ENCODE measurements at places on chromosomes 11 and 22.

DNA sequence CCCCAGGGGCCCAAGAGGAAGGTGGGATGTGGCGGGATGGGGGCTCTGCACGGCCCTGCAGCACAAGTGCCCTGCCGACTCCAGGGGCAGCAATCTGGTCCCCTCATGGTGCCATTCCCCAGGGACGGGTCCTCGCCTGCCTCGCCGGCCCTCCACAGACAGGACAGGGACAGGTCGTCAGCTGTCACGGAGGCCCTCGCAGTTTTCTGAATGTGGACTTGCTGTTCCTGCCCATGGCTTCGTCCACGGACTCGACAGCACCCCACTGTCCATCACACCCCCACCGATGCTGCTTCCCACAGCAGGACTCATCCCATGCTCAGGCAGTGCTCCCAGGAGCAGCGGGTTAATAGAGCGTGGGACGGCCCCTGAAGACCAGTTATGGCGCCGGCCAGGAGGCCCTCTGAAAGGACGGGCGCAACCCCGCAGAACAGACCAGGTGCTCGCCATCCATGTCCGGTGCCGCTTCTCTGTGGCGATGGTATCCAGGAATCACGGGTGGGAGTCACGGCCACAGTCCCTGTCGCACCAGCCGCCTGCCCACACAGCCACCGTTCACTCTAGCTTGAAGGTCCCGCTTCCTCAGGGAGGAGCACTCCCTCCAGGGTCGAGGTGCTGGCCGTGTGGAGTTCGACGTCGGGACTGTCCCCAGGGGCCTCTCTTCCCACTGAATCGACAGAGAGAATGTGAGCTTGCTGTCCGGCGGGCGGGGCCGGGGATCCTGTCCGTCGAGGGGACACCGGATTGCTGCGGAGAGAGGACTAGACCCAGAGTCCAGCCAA is 18.5 kb upstream of the MUC2 start:
- DNase-seq = peak; percentile 1

- DNase-seq = no peak
Measured at GRCh38 chr11:72634016-72634415, 40.2 kb downstream of the PDE2A start.

GRCh38 chr11:85752201-85752889 is 58.6 kb downstream of the SYTL2 start:
- peak; percentile 33 for DNase-seq

GRCh38 chr11:27618281-27618915 is 81.9 kb downstream of the BDNF start:
- no peak for DNase-seq

DNA sequence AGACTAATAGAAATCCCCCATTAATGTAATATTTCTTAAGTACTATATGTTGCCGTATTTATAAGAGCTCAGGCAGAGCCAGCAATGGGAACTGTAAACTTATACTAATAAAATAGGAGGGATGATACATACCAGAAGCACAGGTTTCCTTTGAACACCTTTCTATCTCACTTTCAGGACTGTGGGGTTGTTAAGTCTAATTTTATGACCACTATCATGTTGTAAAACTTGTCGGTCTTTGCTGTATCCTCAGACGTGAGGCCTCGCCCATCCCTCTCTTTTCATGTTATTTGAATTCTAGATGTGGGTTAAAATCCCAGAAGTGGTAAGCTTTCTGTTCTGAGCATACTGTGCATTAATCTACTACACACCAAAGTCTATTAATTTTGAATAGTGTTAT is 1083.5 kb upstream of the TENM4 start:
- DNase-seq = no peak

Data from activated CD4-positive, alpha-beta memory T cell treated with anti-CD3 and anti-CD28 coated beads for 36 hours (primary cell).